ENCODE measurements at places on chromosomes 5 and 9.

- no peaks in the 10 kb centered on the region for H3K4me1 ChIP-seq
- H3K36me3 ChIP-seq: no peaks in the 10 kb centered on the region
Measured at GRCh38 chr9:79131246-79131774, 440.5 kb upstream of the TLE4 start.

GRCh38 chr9:37001459-37001858, 32.6 kb downstream of the PAX5 start:
- H3K27me3 ChIP-seq: peaks cover 77% of the 10 kb centered on the region
- no peak for DNase-seq
- no peak overlapping the region for H3K4me3 ChIP-seq
- H3K4me1 ChIP-seq: no peaks in the 10 kb centered on the region

DNA sequence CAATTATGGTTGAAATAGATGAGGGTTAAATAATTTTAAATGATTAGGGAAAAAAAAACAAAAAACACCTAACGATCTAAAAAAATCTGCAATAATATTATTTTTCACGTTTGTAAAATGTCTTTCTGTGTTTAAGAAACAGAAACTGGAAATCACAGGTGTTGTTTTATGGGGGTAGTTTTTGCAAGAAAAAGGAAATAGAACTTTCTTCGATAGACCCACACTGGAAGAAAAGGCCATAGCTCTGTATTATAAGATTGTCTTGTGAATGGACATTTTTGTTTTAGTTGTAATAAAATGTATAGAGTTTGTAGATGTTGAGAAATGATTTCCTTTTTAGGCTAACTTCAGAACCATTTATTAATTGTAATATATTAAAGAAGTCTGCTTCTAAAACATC, 5.5 kb downstream of the CSNK1G3 start:
- H3K4me3 ChIP-seq: no peak overlapping the region
- no peaks in the 10 kb centered on the region for H3K27me3 ChIP-seq
- no peaks in the 10 kb centered on the region for H3K36me3 ChIP-seq
- H3K27ac ChIP-seq: no peak overlapping the region
- peaks cover 8% of the 10 kb centered on the region for H3K4me1 ChIP-seq

- H3K4me1 ChIP-seq: no peaks in the 10 kb centered on the region
- H3K27ac ChIP-seq: no peak overlapping the region
- H3K27me3 ChIP-seq: no peaks in the 10 kb centered on the region
- DNase-seq: no peak
- H3K4me3 ChIP-seq: no peak overlapping the region
- no peaks in the 10 kb centered on the region for H3K36me3 ChIP-seq
Measured at GRCh38 chr5:79878721-79879336, 112.2 kb downstream of the MTX3 start.

DNA sequence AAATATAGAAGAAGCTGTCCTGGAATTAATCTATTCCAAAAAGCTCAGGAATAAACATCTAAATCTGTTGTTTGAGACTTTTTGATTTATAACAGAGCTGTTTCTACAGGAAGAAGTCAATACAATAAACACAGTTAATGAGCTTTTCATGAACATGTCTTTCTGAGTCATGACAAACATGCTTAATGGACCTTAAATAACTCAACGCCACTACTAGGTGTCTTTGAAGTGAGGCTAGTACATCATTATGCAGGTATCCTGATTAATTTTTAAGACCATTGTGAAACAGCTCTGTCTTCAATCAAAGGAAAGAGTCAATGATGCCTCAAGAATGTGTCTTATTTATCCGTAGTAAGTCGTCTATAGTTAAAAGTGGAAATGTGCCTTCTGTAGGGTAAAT, 131.6 kb downstream of the GABRB2 start:
- H3K4me3 ChIP-seq: no peak overlapping the region
- H3K27ac ChIP-seq: no peak overlapping the region
- H3K36me3 ChIP-seq: no peaks in the 10 kb centered on the region
- no peaks in the 10 kb centered on the region for H3K4me1 ChIP-seq

GRCh38 chr5:39558541-39558940, 133.8 kb upstream of the DAB2 start:
- no peaks in the 10 kb centered on the region for H3K4me1 ChIP-seq
- no peaks in the 10 kb centered on the region for H3K27me3 ChIP-seq
- H3K27ac ChIP-seq: no peak overlapping the region
- H3K4me3 ChIP-seq: no peak overlapping the region
- no peak for DNase-seq

GRCh38 chr5:94992325-94992724, 292.6 kb downstream of the MCTP1 start:
- no peaks in the 10 kb centered on the region for H3K4me1 ChIP-seq
- H3K27me3 ChIP-seq: no peaks in the 10 kb centered on the region
- H3K4me3 ChIP-seq: no peak overlapping the region
- no peaks in the 10 kb centered on the region for H3K36me3 ChIP-seq
- DNase-seq: no peak

DNA sequence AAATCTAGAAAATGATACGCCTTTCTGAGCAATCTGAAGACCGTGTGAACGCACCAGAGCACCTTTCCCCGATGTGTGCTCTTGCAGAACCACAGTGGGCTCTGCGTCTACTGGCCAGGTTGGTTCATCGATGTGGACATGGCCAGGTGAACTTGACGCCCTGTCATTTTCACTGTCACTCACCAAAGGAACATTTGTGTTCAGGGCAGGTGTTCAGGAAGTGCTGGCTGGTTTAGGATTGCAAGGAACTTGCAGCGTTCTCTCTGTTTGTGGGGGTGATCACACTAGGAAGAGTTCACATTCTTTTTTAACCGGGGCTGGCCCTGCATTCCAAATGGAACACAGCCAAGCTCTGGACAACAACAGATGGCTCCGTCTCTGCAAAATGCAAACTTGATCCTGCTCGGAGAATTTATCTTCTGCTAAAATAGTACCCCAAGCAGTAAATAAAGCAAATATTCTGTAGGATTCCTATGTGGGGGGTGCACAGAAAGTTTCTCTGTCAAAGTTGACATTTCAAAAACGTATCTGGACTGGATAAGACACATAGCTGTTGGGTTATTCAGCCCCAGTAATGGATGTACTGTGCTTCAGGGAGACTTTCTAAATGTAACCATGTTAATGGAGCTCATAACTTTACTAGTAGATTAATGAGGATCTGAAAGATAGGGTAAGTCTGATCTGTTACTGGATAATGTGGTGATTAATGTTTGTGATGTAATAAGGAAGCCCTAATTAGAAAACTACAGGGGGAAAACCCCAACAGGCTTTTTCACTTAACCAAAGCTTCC, 45.7 kb upstream of the FANCC start:
- H3K27ac ChIP-seq: no peak overlapping the region
- no peak overlapping the region for H3K4me3 ChIP-seq
- no peak for DNase-seq

DNA sequence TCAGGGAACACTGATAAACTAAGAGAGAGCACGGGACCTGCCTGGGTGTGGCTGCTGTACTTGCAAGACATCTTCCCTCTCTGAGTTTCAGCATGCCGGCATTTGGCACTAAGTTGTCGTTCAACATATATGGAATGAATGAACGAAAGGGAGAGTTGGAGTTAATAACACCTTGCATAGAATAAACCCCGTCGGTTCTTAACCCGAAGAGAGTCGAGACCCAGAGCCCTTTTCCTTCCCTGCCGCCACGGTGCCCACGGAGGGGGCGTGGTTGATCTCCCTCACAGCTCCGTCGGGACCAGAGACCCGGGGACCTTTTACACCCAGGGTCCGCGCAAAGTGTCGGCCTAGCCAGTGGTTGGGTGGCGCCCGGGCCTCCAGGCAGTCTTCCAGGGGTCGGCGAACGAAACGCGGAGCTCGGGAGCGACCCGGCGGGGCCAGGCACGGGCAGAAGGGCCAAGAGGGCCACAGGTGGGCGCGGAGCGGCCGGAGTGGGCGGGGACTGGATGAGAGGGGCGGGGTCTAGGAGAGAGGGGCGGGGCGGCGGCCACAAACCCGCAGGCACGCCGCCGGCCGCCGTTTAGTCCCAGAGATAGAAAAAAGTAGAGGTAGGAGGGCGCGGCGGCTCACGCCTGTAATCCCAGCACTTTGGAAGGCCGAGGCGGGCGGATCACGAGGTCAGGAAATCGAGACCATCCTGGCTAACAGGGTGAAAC, 735 bp upstream of the RPL26L1 start:
- H3K27me3 ChIP-seq: no peaks in the 10 kb centered on the region
- H3K36me3 ChIP-seq: no peaks in the 10 kb centered on the region
- peak; percentile 69 for DNase-seq
- no peaks in the 10 kb centered on the region for H3K4me1 ChIP-seq
- peak overlapping the region; percentile 93 for H3K4me3 ChIP-seq

- no peaks in the 10 kb centered on the region for H3K4me1 ChIP-seq
- no peak overlapping the region for H3K27ac ChIP-seq
- no peak overlapping the region for H3K4me3 ChIP-seq
Measured at GRCh38 chr5:151903243-151903653, 21.4 kb downstream of the GLRA1 start.

- H3K27ac ChIP-seq: no peak overlapping the region
- H3K27me3 ChIP-seq: peaks cover 36% of the 10 kb centered on the region
- DNase-seq: no peak
Measured at GRCh38 chr9:3177936-3178335, 334.0 kb upstream of the PUM3 start.

DNA sequence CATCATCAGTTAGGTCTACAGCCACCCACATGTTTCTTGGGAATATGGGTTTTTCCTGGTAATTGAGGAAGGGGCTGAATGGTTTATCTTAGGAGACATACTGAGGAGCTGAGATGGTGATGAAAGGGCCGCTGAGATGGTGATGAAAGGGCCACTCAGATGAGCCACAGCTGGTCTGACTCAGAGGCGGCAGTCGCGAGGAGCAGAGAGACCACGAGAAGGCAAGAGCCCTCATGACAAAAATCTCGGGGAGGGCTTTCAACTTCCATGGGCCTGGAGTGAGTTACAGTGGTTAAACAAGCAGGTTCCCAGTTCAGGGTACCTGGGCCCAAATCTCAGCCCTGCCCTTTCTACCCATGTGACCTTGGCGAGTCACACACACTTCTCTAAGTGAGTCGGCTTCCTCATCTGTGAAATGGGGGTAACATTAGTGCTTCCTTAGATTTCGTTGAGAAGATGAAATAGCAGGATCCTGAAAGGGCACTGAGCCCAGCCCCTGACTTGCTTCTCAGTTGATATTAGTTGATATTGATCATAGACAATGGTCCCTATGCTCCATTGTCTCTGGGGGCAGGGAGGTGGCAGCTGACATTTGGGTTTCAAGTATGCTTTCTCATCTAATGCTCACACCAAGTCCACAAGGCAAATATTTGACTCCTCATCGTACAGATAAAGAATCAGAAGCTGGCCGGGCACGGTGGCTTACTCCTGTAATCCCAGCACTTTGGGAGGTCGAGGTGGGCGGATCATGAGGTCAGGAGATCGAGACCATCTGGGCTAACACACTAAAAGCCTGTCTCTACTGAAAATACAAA, 169.5 kb downstream of the RGS3 start:
- no peak overlapping the region for H3K4me3 ChIP-seq
- H3K27ac ChIP-seq: no peak overlapping the region

GRCh38 chr9:17003576-17004240, 131.1 kb upstream of the CNTLN start:
- H3K27me3 ChIP-seq: no peaks in the 10 kb centered on the region
- no peaks in the 10 kb centered on the region for H3K36me3 ChIP-seq
- no peak for DNase-seq
- H3K4me1 ChIP-seq: peaks cover 12% of the 10 kb centered on the region
- H3K27ac ChIP-seq: no peak overlapping the region

GRCh38 chr9:129558063-129558550, 62.8 kb downstream of the C9orf50 start:
- H3K4me1 ChIP-seq: peaks cover 53% of the 10 kb centered on the region
- no peak overlapping the region for H3K27ac ChIP-seq
- H3K4me3 ChIP-seq: no peak overlapping the region
- no peaks in the 10 kb centered on the region for H3K36me3 ChIP-seq

DNA sequence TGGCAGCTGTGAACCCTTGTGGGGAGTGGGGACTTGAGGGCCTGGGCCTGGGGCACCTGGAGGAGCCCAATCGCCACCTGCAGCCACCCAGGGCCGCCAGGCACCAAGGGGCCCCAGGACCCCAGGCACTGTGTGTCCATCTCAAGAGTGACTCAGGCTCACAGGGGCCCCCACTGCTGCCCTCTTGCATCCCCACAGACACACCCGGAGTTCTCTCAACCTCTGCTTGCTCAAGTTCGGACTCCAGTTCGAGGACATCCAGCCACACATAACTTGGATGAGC, 51.9 kb downstream of the MRPL36 start:
- no peak overlapping the region for H3K4me3 ChIP-seq
- peaks cover 10% of the 10 kb centered on the region for H3K27me3 ChIP-seq
- DNase-seq: no peak
- H3K36me3 ChIP-seq: no peaks in the 10 kb centered on the region
- H3K27ac ChIP-seq: no peak overlapping the region

DNA sequence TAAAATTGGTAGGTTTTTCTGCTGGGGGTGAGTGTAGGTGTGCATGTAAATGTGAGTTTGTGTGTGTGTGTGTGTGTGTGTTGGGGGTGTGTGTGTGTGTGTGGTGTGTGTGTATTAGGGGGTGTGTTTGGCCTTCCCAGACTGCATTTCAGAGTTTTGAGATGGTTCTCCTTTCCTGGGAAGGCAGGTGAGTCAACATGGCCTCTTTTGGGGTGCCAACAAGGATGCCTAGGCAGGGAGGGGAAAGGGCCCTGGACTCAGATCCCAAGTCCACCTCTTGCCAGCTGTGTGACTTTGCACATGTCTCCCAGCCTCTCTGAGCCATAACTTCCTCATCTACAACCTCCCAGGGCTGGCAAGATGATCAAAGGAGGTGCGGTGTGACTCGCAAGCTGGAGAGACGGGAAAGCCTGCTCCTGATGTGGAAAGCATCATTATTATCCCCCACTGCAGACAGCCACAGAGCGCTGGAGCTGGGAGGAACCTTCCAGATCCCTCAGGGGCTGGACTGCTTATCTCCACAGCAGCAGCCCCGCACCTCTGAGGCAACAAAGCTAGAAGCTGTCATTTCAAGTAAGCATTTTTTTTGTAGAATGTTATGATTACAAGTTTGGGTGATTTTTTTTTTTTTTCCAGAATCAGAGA, 63.5 kb upstream of the TBC1D2 start:
- no peaks in the 10 kb centered on the region for H3K27me3 ChIP-seq
- no peaks in the 10 kb centered on the region for H3K4me1 ChIP-seq
- H3K36me3 ChIP-seq: no peaks in the 10 kb centered on the region
- H3K4me3 ChIP-seq: no peak overlapping the region
- no peak overlapping the region for H3K27ac ChIP-seq

GRCh38 chr9:129665389-129665775, at the start of gene PRRX2:
TSS of gene PRRX2 (plus strand) at chr9:129665647. CDS start at chr9:129665868, 221 bp downstream.
- no peaks in the 10 kb centered on the region for H3K4me1 ChIP-seq
- no peaks in the 10 kb centered on the region for H3K36me3 ChIP-seq
- DNase-seq: peak; percentile 40
- no peak within 1 kb of the TSS for H3K4me3 ChIP-seq

- H3K4me1 ChIP-seq: no peaks in the 10 kb centered on the region
- H3K36me3 ChIP-seq: no peaks in the 10 kb centered on the region
- peak; percentile 42 for DNase-seq
- no peak overlapping the region for H3K27ac ChIP-seq
- H3K4me3 ChIP-seq: no peak overlapping the region
Measured at GRCh38 chr5:174317256-174317894, 271.9 kb downstream of the NSG2 start.

GRCh38 chr5:123091298-123092222, 2.5 kb downstream of the PRDM6 start:
- H3K36me3 ChIP-seq: no peaks in the 10 kb centered on the region
- DNase-seq: no peak
- H3K27me3 ChIP-seq: peaks cover 93% of the 10 kb centered on the region
- H3K4me1 ChIP-seq: peaks cover 7% of the 10 kb centered on the region
- no peak overlapping the region for H3K4me3 ChIP-seq
- H3K27ac ChIP-seq: no peak overlapping the region

All from small intestine (tissue), 16 donors.